ENCODE measurements at places on chromosomes 11 and 22.
A peak's percentile ranks its signal among the peaks of the same experiment; 100 is the strongest.

GRCh38 chr22:46107089-46107664 lies 43.1 kb upstream of the PPARA start:
- DNase-seq = no peak

- DNase-seq = no peak
Measured at GRCh38 chr11:85723088-85723487, 37.1 kb upstream of the CCDC89 start.

DNA sequence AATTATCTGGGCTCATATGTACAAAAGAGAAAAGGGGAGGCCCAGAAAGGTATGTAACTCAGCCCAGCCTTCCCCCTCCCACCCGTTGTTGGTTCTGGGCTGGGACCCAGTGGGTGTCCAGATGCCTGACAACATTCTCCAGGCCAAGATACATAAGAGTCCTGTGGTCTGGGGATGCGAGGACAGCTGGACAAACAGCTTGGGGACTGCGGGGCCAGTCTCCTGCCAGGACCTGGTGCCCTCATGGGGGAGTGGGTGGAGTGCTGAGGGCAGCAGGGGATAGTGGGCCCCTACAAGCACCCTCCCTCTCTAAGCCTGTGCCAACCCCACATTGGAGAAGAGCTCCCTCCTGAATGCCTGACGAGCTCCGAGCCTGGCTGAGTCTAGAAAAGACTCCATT lies 3.5 kb upstream of the SLC22A6 start:
- no peak for DNase-seq

- peak; percentile 89 for DNase-seq
Measured at GRCh38 chr11:62171261-62171723, 18.7 kb upstream of the SCGB1D1 start.

GRCh38 chr11:112769170-112769569 lies 192.1 kb upstream of the NCAM1 start:
- DNase-seq = no peak

- DNase-seq = no peak
Measured at GRCh38 chr11:16410479-16410878, 54.1 kb upstream of the SOX6 start.

GRCh38 chr11:35146074-35146521 lies 7.1 kb downstream of the CD44 start:
- no peak for DNase-seq

- no peak for DNase-seq
Measured at GRCh38 chr11:72331761-72332160, 87.8 kb upstream of the PHOX2A start.

DNA sequence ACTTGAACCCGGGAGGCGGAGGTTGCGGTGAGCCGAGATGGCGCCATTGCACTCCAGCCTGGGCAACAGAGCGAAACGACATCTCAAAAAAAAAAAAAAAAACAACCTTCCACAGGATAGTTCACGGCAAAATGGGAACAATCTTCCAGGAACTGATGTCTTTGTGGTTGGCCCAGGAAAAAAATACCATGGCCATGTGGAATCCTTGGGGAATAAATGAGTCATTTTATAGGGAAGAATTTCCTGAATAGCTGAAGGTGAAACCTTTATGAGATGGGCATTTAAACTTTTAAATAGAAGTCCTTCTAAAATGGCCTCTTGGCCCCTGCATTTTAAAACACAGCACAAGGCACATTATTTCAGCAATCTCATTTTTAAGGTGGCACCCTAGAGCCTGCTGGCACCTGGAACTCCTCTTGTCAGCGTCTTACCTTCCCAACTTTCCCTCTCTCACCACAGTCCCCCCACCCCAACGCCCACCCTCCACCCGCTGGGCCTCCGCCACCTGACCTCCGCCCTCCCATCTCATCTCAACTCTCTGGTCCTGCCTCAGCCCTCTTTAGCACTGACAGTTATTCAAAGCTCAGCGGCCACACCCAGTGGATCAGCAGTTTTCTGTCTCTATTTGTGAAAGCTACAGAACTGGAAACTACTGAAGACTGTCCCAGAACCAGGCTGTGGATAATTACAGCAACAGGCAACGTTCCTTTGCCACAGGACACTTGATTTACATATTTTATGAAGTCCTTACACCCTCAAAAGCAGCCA lies 43.1 kb downstream of the SCGB1A1 start:
- peak; percentile 31 for DNase-seq

- DNase-seq = no peak
Measured at GRCh38 chr11:126467046-126467370, 111.5 kb downstream of the ST3GAL4 start.

GRCh38 chr22:40183029-40183581 lies 5.4 kb downstream of the TNRC6B start:
- DNase-seq = peak; percentile 87

DNA sequence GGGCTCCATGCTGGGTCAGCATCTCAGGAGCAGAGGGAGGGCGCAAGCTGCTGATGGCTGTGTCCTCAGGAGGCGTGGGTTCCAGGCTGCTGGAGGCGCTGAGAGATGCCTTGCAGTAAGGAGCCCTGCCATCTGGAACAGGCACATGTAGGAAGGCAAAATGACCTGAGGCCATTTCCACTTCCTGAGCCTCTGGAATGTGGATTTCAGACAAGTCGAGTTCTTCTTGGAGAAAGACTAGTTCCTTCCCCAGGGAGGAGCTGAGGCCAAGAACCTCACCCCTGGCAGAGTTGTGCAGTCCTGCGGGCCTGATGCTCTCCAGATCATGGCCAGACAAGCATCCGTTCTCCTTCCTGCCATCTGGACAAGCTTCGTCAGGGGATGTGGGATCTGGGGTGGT lies 19.3 kb downstream of the HPS4 start:
- peak; percentile 81 for DNase-seq

- DNase-seq = peak; percentile 22
Measured at GRCh38 chr11:68524681-68525080, 64.1 kb downstream of the PPP6R3 start.

DNA sequence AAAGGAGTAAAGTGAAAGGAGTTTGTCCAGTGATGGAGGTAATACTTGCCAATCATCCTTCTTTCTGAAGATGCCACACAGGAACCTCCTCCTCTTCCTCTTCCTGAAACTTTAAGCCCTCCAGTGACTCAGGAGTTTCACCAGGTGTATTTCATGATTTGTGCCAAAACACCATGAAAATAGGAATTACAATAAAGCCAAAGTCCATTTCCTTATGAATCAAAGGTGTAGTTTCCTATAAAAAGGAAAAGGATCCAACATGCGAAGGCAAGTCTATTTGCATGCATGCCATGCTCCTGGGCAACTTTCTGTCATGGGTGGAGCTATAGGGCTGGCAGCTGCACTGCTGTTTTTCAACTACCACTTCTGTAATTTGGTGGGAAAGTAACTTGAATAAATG lies 9.8 kb upstream of the POU2AF1 start:
- DNase-seq = no peak
